Eye (tissue), 1 donor: ENCODE measurements at places on chromosomes 2 and 18.

DNA sequence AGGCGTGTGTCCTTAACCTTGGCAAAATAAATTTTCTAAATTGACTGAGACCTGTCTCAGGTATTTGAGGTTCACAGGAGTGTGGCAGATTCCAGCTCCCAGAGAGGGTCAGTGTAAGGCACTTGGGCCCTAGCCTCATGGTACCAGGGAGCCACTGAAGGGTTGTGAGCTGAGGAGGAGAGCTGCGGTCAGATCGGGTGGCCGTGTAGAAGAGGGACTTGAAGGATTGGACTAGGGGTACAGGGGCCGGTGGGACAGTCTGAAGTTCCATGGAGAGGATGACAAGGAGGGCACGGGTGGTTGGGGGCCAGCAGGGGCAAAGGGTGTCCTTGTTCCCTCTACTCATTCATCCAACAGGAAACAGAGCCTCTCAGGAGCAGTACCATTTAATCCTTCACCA lies 327.0 kb upstream of the HS6ST1 start:
- DNase-seq: no peak

- no peak for DNase-seq
Observed at GRCh38 chr2:114495046-114495445, 52.6 kb downstream of the DPP10 start.

DNA sequence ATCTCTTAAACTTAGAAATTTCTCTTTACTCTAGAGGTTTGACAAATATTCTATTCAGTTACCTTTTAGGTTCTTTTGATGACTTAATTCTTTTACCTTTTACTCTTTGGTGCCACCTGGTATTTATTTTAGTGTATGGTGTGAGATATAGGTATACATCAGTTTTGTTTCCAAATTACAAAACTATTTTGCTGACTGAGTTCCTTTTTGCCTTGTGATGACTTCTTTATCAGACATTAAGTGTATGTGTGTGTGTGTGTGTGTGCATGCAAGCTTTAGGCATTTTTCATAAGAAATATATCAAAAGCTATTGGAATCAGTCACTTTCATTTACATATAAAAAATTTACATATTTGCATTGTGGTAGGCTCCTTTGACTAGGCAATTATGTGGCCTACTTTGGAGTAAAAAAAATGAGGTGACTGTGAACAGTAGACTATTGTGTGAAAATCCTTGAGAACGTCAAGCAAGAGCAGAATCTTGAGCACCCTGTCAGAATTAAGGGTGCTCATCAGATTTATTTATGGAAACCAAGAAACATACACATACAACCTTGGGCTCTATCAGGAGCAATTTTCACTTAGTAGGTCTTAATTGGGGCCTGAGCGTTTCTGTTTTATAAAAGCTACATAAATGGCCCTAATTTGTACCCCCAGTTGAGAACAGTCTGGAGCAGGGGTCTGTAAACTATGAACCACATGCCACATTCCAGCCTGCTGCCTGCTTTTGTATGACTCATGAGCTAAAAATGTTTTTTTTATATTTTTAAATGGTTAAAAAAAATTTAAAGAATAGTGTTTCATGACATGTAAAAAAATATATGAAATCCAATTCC lies 415.9 kb downstream of the SLC4A3 start:
- peak; percentile 52 for DNase-seq

- no peak for DNase-seq
Observed at GRCh38 chr18:75199327-75199726, 9.6 kb downstream of the PTGR3 start.

- no peak for DNase-seq
Observed at GRCh38 chr2:133400411-133400810, 167.9 kb downstream of the NCKAP5 start.

- DNase-seq: peak; percentile 50
Observed at GRCh38 chr2:35973132-35973736, 382.3 kb upstream of the CRIM1 start.

DNA sequence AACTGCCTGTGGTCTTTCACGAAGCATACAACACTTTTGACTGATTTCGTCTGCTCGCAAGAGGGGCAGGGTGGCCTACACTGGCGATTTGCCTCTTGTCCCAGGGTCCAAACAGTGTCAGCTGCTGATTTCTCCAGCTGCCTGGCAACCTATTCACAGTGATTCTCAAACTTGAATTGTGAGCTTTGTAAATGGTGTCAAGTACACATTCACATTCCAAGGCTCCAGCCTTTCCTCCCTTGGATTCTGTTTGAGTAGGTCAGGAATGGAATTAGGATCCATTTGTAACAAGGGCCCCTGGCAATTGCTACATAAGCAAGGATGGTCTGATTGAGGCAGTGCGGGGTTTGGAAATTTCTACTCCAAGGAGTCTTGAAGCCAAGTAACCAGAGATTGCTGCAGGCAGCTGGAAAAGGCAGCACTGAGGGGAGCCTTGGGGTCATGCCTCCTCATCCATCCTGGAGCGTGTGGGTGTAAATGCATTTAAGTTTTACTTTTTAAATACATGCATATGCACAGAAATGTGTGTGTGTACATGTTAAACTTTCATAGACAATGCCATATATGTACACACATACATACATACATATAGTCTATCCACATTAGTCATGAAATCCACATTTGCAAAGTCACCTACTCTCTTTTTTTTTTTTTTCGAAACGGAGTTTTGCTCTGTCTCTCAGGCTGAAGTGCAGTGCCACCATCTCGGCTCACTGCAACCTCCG lies 86.8 kb upstream of the UXS1 start:
- peak; percentile 30 for DNase-seq

GRCh38 chr2:62306751-62307468 lies 111.0 kb downstream of the B3GNT2 start:
- peak; percentile 54 for DNase-seq
